ENCODE measurements at places on chromosomes 7 and 10.

- ATAC-seq, result no peak
Observed at GRCh38 chr7:115965236-115965635, 65.3 kb downstream of the TFEC start.

DNA sequence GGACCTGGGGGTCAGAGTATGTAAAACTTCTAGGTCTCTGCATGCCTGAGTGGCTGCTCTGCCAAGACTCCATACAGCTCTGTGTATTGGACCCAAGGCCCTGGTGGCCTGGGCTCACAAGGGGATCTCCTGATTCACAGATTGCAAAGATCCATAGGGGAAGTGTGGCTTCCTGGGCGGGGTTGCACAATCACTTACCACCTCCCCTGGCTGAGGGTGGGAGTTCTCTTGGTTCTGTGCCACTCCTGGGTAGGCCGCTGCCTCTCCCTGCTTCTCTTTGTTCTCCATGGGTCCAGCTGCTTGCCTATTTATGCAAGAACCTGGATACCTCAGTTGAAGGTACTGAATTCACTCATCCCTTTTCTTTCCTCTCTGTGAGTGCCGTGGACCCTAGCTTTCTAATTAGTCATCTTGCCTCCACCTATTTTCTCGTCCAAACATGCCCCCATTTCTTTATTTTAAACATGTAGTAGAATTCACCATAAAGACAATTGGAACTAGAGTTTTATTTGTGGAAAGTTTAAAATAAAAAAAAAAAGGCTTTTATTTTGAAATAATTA is 18.5 kb upstream of the AGR3 start:
- no peak for ATAC-seq

- ATAC-seq, result no peak
Observed at GRCh38 chr7:137545059-137545716, 201.7 kb upstream of the PTN start.

DNA sequence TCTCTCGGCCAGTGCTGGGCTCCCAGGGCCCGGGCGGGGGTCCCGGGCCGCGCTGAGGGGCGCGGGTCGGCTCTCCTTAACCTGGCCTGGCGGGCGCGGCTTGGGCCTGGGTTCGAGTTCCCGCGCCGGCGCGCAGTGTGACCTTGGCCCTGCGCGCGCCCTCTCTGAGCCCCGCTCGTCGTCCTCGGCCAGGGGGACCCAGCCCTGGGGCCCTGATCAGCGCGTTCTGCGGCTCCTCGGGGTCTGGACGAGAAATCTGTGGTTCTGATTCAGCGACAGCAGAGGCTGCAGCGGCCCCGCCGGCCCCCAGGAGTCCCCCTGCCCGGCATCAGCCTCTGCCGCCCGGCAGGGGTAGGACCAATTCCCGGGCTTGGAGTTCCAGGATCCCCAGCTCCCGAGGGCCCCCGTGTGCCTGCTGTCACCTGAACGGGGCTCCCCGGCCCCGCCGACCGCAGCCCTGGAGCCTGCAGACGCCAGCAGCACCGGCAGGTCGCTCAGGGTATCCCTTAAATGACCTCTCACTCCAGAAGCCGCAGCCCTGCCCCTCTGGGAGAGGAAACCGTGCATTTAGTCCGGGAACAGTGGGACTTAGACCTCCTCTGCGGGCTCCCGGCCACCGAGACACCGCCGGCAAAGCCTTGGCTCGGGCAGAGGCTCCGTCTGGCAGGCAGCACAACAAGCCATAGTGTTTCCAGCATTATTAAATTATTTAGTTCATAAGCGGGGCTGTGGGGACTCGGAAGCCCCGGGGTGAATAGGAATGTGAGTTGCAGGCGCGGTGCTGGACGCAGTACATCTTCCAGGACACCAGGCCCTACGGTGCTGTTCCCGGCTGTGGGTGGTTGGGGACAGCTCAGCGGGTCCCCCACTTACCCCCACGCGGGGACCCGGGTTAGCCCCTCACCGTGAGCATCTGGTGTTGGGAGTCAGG is 572 bp downstream of the CHST12 start:
- peak; percentile 40 for ATAC-seq

GRCh38 chr10:103759100-103759781 is 96.1 kb downstream of the SH3PXD2A start:
- ATAC-seq, result peak; percentile 68

GRCh38 chr7:34064519-34065158 is 159.3 kb downstream of the BMPER start:
- ATAC-seq, result no peak

- ATAC-seq, result no peak
Observed at GRCh38 chr7:42046483-42046882, 190.5 kb downstream of the GLI3 start.

DNA sequence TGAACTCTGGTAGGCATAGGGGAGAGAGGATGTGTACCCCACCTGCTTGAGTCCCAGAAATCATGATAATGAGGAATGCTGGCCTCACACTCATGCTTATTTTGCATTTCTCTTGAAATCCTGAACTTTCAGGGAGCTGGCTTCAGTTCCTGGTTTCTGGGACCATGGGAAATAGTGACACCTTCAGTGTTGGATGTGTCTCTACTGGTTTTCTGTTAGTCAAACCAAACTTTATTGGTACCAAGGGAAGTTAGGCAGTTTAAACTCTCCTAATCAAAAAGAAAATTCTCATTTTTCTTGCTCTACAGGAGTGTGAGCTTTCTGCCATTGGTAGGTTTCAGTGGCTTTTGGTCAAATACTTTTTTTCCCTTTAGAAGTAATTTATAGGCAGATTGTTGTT is 11.8 kb upstream of the PCGF5 start:
- no peak for ATAC-seq

GRCh38 chr10:29345144-29345909 is 56.5 kb downstream of the LYZL1 start:
- no peak for ATAC-seq

DNA sequence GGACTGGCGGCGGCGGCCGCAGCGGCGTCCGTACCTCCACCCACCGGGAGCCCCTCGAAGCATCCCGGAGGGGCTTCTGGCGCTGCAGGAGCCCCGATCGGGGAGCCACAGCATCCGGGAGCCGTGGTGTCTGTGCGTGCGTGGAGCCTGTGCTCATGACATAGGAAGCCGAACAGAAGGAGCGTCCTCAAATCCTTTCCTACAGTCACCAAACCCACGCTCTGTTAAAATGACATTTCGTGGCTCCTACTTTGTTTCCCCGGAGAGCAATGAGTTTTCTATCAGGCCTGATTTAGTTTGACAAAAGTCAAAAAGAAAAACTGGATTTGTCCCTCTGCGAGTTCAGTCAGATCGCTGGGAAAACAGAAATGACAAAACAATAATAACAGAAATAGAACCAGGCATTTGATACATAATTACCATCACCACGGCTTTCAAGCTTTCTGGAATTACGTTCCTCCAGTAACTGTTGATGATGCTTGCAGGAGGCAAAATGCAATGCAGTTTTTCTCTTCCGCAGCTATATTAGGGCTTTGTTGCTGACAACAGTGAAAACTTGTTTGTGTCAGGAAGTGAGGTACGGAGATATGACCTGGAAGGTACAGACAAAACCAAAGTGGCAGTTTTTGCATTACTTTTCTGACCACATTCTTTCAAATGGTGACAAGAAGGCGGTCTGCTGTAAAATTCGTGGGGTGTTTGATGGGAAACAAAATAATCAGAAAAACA is 219.3 kb upstream of the MKLN1 start:
- ATAC-seq, result no peak

GRCh38 chr10:118798231-118798662 is 43.5 kb upstream of the CACUL1 start:
- ATAC-seq, result peak; percentile 68

- ATAC-seq, result no peak
Observed at GRCh38 chr10:70355051-70356021, 27.1 kb downstream of the LRRC20 start.

DNA sequence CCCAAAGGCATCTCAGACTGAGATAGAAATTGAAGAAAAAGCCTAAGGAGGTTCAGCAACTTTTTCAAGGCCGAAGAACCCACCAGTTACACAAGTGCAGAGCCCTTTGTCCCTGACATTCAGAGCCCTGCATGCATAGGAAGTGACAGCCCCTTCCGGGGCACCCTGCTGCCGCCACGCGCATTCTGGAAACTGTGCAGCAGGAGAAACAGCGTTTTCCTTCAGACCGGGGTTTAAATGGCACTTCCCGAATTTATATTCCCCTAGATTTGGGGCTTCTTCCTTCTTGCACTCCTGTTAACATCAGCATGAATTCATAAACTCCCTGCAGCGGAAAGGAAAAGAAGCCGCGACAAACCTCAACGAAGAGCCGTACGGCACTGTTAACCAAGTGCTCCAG is 190.5 kb upstream of the C7orf33 start:
- ATAC-seq, result no peak

- ATAC-seq, result no peak
Observed at GRCh38 chr10:28768227-28768626, 90.9 kb downstream of the BAMBI start.

- no peak for ATAC-seq
Observed at GRCh38 chr10:83492004-83492403, 647.3 kb upstream of the GHITM start.

DNA sequence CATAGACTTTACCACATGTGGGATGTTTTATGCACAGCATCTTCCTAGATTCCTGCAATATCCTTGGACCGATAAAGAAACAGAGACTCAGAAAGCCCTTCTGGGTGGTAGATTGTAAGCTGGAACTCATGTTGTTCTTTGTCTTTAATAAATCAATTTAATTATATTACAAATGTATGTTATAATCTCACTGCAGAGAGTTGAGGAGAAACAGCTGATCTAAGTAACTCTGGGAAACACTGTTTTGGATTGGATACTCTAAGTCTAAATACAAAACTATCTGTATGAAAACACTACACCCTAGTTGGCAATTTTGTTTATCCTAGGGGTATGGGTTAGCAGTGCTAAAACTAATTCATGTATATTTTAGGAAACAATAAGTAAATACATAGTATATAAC is 1015.2 kb downstream of the XPNPEP1 start:
- no peak for ATAC-seq

GRCh38 chr10:132654708-132655661 is 117.4 kb downstream of the INPP5A start:
- peak; percentile 53 for ATAC-seq

GRCh38 chr7:68031180-68031943 is 1034.7 kb downstream of the TYW1 start:
- ATAC-seq, result no peak

- no peak for ATAC-seq
Observed at GRCh38 chr7:143012001-143012400, 14.9 kb downstream of the OR9A2 start.

DNA sequence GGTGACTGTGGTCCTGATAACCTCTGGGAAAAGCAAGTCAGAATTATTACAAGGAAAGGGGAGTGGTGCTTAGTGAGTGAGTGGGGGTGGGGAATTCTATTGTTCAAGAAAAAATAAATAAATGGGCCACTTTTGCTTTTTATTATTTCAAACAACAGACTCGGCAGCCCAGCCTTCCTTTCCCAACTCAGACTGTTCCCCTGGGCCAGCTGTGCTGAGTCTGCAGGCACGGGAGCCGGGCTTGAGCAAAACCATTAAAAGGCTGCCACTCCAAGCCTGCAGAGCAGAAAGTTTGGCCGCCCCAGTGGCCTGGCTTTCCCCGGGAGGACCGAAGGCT is 90.0 kb downstream of the PLXNA4 start:
- ATAC-seq, result no peak

DNA sequence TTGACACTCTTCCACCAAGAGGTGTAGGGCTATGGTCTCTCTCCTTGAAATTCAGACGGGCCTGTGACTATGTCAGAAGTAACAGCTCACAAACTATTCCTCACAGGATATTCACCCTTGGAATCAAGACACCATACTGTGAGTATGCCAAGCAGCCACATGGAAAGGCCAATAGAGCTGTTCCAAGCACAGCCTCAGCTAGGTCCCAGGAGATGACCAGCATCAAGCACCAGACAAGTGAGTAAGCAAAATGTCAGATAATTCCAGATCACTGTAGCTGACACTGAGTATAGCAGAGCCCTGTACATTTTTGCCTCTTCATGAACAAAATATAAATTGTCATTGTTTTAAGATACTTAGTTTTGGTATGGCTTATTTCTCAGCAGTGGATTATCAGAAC is 88.1 kb upstream of the KCND2 start:
- no peak for ATAC-seq

GRCh38 chr10:61754587-61755550 is 92.1 kb downstream of the CABCOCO1 start:
- peak; percentile 36 for ATAC-seq

DNA sequence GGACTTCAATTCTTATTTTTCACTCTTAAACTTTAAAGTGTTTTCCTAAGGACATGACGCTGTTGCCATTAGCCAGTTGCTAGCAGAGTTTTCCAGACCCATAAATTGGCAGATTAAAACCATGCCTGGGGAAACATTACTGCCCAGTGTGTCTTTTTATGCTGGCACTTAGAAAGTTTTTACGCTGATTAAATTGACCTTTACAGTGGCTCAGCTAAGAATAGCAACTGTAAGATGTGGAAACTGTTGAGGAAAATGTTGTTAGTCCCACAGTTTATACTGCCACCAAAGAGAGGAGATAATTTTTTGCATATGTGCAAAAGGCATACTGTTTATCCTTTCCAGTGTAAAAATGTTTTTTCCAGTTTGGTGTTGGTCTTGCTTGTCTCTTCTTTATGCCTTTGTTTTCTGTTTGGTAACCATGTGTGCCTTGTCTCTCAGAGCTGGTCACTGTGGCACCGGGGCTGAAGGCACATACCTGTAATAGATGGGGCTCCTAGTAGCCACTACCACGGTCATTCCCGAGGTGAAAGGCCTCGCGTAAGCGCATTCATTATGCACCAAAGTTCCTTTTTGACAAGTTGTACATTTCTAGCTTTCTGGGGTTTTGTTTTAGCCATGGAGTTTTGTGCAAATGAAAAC is 45.3 kb downstream of the CYP17A1 start:
- ATAC-seq, result no peak

- no peak for ATAC-seq
Observed at GRCh38 chr7:74404741-74405140, 49.0 kb upstream of the GTF2IRD1 start.

GRCh38 chr7:132614428-132615318 is 38.4 kb upstream of the PLXNA4 start:
- ATAC-seq, result no peak

DNA sequence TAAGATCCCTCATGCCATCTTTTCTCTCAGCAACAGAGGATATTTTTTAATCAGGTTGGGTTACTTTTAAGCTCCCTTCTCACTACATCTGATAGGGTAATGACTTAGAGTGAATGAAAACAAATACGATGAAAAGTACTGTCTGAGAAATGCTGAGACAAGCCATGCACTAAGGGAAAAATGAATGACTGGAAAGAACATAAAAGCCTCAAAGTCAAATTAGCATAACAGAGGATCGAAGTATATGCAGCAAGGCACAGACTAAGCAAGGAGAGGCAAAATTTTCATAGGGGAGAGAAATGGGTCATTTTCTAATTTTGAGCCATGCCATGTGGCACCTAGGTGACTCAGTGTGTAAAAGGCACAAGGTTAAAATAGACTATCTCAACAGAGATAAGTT is 8.5 kb upstream of the POT1 start:
- ATAC-seq, result no peak

GRCh38 chr10:94216201-94216600 is 146.5 kb downstream of the NOC3L start:
- ATAC-seq, result no peak

DNA sequence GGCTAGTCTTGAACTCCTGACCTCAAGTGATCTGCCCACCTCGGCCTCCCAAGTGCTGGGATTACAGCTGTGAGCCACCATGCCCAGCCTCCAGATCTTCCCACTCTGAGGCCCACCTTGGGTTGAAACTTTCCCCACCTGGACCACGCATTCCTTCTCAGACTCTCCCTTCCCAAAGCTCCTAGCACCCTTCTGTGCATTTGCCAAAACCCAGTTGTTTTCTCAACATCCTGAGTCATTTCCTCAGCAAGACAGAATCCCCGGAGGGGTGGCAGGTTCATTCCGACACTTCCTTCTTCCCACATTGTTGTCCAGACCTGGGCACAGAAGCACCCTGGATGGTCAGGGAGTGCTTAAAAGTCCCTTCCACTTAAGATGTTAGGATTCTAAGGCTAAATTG is 28.9 kb downstream of the BAG3 start:
- ATAC-seq, result peak; percentile 43

Data from esophagus mucosa (tissue), 1 donor.